ENCODE measurements at places on chromosomes 1 and 21.
A peak's percentile ranks its signal among the peaks of the same experiment; 100 is the strongest.

GRCh38 chr1:66296951-66297350, 237.0 kb upstream of the SGIP1 start:
- DNase-seq: no peak

- DNase-seq: no peak
These were observed 19.8 kb downstream of the CNN3 start for GRCh38 chr1:94907136-94907535.

DNA sequence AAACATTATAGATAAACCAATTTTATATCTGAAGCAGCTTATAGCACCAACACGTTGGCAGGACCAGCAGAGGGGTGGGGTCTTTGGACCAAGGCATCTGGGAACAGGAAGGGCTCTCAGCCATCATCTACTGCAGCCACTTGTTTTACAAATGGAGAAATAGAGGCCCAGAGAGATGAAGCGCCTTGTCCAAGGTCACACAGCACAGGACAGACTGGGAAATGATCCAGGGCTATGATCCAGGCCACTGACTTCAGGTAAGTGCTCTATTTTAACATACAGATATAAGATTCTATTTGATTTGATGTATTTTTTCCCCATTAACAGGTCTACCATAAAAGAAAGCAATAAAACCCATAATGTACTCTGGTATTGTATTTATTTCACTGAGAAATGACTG, 16.9 kb downstream of the GADD45A start:
- no peak for DNase-seq

DNA sequence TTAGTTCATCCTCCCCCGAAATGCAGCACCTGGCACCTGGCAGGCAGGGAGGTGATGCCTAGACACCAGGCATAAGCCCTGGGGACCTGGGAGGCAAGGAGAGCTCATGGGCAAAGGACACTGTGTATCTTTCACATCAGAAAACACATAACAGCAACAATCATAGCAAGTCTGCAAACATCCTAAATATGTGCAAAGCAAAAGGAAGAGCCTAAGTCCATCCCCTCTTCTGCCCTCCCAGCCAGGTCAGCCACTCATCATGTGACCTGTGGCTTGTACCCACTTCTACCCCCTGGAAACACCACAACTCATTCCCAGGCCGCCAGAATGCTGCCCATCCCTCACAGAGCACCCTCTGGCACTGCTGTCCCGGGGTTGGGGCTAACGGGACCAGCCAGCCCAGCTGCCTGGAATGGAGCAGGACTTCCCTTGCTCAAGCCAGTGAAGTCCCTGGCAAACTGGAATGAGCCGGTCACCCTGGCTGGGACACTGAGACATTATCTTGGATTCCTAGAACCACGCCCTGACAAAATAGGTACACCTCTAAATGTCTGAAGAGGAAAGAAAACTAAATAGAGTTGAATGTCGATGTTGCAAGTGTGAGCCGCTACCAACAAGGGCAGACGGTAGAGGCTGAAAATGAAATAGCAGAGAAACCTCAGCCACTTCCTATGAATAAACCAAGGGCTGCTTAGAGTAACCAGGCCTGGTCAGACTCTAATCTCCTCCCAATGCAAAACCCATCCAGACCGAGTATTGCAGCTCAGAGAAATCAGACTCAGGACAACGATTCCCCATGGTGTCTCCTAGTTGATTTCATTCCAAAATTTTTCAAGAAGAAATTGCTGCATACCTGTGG, 29.4 kb downstream of the TMPRSS2 start:
- DNase-seq: no peak

DNA sequence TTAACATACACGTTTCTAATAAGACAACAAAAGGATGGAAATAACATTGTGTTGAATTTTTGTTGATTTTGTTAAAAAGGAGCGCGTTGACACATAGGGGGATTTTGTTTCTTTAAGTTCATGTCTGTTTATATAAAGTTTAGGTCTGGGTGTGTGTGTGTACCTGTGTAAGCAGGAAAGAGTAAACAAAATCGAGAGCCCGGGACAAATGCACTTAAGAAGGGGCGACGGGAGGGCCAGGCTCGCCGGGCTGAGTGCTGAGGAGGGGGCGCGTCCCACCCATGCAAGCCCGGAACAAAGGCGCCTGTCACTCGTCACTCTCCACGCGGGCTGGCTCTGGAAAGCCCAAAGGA, 28.8 kb upstream of the TRIM17 start:
- DNase-seq: no peak

GRCh38 chr21:41783476-41784180, 16.8 kb upstream of the RIPK4 start:
- no peak for DNase-seq

- no peak for DNase-seq
These were observed 16.7 kb upstream of the TRIM63 start for GRCh38 chr1:26084091-26084561.

GRCh38 chr21:45421071-45421845, 16.3 kb downstream of the COL18A1 start:
- no peak for DNase-seq

DNA sequence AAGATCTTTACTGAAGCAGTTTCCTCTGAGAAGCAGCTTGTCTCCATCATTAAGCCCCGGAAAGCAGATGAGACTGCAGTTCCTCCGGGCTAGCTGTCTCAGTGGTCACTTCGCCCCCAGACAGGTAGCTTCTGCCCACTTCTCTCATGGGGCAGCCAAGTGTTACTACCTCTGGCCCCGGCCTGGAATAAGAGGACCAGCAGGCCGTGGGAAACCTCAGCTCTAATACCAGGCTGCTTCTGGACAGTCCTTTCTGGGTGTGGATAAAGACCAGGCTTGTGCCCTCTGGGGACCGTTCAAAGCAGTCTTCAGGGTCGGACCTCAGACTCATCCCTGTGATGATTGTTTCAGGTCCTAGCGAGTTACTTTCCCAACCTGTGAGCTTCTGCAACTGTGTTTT, 54.8 kb downstream of the RUNX3 start:
- DNase-seq: no peak

DNA sequence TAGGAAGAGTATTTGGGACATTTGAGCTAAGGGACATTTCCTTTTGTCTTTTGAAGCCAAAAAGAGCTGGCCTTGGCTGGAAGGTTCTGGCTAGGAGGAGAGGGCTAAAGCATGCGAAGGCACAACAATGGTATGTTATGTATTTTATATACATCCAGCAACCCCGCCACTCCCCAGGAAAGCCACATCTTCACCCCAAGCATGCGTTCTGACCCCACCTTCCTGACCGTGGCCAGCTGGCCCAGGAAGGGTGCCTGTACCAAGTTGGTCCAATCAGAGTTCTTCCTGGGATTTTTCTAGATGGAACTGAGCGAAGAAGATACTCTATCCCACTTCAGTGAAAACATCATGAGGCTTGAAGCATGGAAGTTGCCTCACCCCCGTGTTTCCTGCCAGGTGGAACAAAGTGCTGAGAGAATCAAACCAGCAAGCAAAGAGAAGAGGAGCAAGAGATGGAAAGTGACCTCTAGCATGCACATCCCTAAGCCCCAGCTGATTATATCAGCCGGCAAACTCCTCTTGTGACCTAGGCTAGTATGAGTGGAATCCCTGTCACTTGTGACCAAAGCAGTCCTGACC, 82.7 kb downstream of the BCAR3 start:
- DNase-seq: no peak

- DNase-seq: no peak
These were observed 10.7 kb downstream of the PANK4 start for GRCh38 chr1:2515763-2516080.

GRCh38 chr21:25862112-25862511, 127.3 kb downstream of the GABPA start:
- no peak for DNase-seq

DNA sequence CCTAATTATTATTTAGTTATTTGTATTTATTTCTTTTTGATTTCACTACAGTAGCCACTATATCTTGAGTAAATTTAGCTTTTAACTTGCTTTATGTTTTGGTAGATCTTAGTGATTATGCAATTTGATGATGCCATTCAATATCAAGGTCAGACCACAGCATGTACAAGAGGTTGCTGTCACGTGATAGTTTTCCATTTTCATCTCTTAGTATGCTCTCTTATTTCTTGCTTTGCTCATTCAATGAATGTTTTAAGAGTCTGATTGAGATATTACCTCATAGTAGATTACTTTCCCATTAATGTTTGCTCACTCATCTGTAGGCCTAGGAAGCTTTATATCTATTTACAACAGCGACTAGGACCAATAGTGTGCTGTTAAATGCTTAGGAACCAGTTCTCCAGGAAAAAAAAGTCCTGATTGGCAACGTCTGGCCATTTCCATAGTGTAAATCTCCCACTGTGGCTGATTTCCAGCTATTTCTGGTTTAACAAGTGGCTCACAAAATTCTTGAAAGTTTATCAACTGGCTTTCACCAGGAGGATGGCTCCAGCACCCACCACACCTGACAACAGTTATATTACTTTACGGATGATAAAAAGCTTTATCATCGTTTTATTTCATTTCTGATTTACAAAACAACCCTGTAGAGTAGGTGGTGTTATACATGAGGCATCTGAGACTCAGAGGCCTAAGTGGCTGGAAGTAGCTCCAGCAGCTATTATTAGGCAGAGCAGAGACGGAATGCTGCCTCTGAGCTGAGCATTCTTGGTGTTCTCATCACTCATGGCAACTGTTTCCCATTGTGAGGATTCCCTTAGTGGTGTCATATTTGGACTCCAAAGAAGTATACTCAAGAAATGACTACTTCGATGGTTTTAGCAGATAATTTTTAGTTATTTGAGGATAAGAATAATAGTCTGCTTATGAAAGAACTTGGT, 235.2 kb downstream of the DISC1 start:
- no peak for DNase-seq

- no peak for DNase-seq
These were observed 4.8 kb downstream of the ENO1 start for GRCh38 chr1:8873506-8874229.

- DNase-seq: no peak
These were observed 16.1 kb upstream of the NTNG1 start for GRCh38 chr1:107124694-107125093.

DNA sequence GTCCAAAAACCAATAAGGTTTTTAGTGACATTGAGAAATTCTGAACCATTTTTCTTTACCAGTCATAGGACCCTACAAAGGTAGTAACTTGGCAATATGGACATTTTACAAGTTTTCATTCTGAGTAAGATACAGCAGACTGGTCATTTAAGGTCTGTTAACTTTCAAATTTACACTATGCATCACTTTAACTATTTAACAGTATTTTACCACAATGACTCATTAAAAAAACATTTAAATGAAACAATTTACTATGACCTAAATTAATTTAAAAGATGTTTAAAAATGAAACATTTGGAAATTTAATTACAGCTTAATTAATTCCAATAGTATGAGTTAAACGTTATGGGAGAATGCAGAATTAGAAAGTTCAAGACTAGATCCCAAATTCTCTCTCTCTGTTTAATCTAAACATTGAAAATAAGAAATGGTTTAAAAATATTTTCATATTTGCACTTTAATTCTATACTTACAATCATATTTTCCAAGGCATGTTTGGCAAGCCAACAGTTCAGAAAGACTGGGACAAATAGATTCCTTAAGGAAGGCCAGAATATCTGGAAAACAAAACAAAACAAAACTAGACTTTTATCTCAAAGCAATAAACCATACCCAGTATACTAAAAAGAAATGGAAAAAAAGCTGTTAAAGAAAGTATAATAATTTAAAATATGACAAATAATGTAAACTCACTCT, 140.9 kb downstream of the KCNT2 start:
- DNase-seq: no peak

GRCh38 chr1:111513410-111514020, 10.1 kb upstream of the ADORA3 start:
- DNase-seq: no peak

DNA sequence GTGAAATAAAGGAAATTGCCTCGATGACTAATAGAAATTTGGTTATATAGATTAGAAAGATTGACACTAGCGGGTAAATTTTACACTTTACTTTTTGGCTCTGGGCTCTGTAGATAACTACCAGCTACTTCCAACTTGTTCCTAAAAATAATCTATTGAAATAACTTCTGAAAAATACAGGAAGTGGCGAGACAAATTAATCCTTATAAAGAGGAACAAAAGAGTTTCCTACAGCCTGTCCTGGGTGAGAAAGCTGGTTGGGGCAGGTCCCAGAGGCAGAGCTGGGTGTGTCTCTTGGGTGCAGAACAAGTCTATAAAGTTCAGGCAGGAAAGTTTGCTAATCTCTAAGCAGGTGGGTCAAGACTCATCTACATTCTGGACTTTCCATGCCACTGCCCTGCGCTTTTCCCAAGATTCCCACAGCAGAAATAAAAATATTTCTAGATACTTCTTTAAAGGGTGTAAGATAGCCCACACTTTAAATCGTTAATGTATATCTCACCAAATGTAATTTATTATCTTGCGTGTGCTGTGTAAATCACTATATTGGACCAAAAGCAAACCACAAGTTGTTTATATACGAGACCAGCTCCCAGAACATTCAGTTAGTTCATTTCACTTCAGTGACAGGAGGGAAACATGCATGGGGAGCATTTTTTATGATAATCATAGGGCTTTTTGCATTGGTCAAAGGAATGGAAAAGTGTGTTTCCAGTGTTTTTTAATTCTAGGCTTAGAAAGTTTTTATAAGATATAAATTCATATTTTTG, 70.1 kb upstream of the NRIP1 start:
- no peak for DNase-seq

GRCh38 chr1:226002667-226003501, 3.7 kb upstream of the SDE2 start:
- peak; percentile 40 for DNase-seq

GRCh38 chr1:43034778-43035177, 76.1 kb upstream of the SLC2A1 start:
- DNase-seq: no peak

- no peak for DNase-seq
These were observed 30.8 kb downstream of the NR5A2 start for GRCh38 chr1:200058341-200058740.

DNA sequence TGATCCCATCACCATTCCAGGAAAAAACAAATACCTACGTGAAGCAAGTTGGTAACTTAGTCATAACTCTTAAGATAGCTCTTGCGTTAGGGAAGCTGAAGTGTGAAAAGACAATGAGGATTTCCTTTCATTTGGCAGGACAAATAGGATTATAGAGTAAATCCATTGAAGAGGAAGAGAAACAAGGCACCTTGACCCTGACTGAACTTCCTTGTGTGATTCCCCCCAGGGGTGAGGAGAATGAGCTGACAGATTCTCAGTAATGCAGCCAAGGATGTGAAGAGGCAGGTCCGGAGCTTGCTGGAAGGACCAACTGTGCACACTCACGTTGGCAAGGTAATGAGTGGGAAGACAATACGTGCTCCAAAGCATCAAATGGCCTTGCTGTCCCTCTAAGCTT, 55.0 kb upstream of the HMCN1 start:
- peak; percentile 48 for DNase-seq

GRCh38 chr1:41582351-41582750, 97.9 kb upstream of the EDN2 start:
- no peak for DNase-seq

GRCh38 chr1:38872401-38873026, 634 bp downstream of the MYCBP start:
- no peak for DNase-seq

GRCh38 chr1:170660281-170660713, 3.6 kb upstream of the PRRX1 start:
- no peak for DNase-seq
